ENCODE measurements at places on chromosomes 5 and 9.

GRCh38 chr5:157862183-157862851 lies 3.4 kb upstream of the CLINT1 start:
- no peak for DNase-seq

DNA sequence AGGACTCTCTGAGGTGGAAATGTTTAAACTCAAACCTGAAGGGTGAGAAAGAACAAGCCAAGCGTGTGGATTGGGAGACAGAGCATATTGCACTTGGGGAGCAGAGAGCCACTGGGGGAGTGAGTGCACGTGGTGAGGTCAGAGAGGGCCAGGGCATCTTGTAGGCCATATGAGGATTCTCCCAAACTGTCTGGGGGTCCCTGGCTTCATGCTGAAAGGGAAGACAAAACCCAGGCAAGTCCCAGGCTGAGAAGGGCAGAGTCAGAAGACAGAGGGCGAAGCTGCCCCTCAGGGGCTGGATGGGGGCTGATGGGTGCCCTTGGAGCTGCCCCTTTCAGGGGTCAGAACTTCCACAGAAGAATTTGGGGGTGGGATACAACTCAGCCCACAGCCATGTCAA lies 215.3 kb upstream of the S1PR3 start:
- DNase-seq, result no peak

GRCh38 chr5:3891113-3891512 lies 295.5 kb downstream of the IRX1 start:
- DNase-seq, result no peak

- DNase-seq, result no peak
These were observed 30.0 kb downstream of the RAPGEF1 start for GRCh38 chr9:131709771-131710431.

DNA sequence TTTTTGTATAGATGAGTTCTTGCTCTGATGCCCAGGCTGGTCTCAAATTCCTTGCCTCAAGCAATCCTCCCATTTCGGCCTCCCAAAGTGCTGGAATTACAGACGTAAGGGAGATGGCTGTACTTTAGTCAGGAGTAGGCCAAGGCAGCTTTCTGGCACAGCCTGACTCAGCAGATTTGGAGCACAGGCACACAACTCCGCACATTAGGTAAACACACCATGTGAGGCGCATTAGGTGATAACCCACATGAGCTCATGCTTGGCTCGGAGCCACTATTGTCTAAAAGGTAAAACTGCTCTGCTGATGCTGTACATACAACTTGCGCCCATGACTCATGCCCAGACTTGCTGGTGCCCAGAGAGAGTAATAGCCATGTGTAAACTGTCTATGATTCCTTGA lies 1157.9 kb downstream of the TAF11L14 start:
- DNase-seq, result no peak

DNA sequence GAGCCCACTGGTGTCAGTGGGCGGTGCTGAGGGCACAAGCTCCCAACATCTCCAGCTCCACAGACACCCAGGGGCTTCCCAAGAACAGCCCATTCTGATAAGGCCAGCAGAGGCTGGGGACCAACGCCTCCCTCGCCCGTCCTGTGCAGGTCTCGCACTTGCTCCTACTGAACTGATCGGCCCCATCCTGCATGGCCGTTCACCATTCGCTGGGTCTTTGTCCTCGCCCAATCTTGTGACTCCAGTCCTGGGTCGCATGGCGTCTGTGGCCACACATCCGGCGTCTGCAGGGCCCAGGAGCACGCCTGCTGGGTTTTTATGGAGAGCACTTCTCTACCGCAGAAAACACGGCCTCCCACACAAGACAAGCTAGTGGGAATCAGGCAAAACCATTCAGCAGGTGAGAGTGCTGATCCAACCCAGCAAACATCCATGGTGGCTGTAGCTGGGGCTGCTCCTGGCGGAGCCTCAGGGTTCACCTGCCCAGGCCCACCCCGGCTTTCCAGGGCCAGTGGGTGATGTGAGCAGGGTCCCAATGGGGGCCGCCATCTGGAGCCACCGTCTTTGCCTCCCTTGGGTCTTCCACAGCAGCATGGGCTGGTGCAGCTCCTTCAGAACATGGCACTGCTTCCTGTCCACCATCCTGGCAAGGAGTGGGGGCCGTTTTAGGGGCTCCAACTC lies 7.4 kb downstream of the LRRC14B start:
- DNase-seq, result no peak

GRCh38 chr9:124285903-124286291 lies 28.1 kb downstream of the NEK6 start:
- no peak for DNase-seq

Data from NCI-H446 treated with DMSO at 0.1 percent for 48 hours (cell line).